K562 (cell line): ENCODE measurements at places on chromosomes 12 and 14. TPM values are rescaled to one million over a fixed set of nuclear protein-coding genes. Genes with fewer than 3 reads are reported as not detected.
A peak's percentile ranks its signal among the peaks of the same experiment; 100 is the strongest.

- no peak for DNase-seq
- peaks cover 24% of the 10 kb centered on the region for H3K36me3 ChIP-seq
- H3K27me3 ChIP-seq, result no peaks in the 10 kb centered on the region
- H3K4me1 ChIP-seq, result peaks cover 2% of the 10 kb centered on the region; the same call in 2 of the 3 replicates
Observed at GRCh38 chr14:49892301-49892635, 614 bp upstream of the ARF6 start.

DNA sequence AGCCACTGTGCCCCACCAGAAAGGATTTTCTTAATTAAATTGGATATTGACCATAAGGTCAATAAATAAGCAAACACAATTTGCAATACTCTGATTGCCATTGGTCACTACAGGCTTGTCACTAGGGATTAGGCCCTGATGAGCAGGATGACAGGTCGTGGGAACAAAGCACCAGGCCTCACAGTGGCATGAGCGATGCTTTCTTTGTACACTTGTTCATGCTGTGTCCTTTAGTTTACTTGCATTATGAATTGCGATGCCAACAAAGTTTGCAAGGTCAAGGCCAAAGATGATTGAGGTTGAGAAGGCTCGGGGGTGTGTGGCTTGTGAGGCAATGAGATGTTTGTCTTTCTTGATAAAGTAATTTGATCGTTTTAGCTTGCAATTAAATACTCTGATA lies 136.0 kb downstream of the TTC8 start:
- no peaks in the 10 kb centered on the region for H3K36me3 ChIP-seq
- DNase-seq, result no peak
- H3K27me3 ChIP-seq, result no peaks in the 10 kb centered on the region
- H3K4me1 ChIP-seq, result no peaks in the 10 kb centered on the region

DNA sequence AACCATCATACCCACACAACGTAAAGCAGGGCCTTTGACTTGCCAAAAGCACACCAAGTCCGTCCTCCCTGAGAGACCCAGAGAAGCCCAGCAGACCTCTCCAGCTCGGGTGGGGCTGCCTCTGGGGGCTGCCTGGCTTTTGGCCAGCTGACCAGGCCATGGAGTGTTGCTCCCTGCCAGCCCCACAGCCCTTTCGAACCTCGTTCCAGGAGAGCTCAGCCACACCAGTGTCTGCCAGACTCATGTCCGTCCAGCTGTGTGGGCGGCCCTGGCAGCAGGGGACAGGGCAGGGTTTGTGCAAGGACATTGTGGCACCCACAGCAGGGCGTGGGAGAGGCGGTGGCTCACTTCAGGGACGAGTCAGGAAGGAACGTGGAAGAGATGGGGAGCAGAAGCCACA lies 22.6 kb upstream of the IRF2BPL start:
- DNase-seq, result no peak
- no peaks in the 10 kb centered on the region for H3K27me3 ChIP-seq
- no peak overlapping the region for H3K4me3 ChIP-seq
- H3K36me3 ChIP-seq, result no peaks in the 10 kb centered on the region
- no peak overlapping the region for H3K27ac ChIP-seq

- no peaks in the 10 kb centered on the region for H3K36me3 ChIP-seq
- H3K27ac ChIP-seq, result peak overlapping the region; percentile 11; the same call in 1 of the 3 replicates
- peaks cover 7% of the 10 kb centered on the region; the same call in 1 of the 2 replicates for H3K27me3 ChIP-seq
- H3K4me3 ChIP-seq, result peak overlapping the region; percentile 31
- no peaks in the 10 kb centered on the region for H3K4me1 ChIP-seq
Observed at GRCh38 chr14:58646479-58646878, 8.7 kb downstream of the DACT1 start.

DNA sequence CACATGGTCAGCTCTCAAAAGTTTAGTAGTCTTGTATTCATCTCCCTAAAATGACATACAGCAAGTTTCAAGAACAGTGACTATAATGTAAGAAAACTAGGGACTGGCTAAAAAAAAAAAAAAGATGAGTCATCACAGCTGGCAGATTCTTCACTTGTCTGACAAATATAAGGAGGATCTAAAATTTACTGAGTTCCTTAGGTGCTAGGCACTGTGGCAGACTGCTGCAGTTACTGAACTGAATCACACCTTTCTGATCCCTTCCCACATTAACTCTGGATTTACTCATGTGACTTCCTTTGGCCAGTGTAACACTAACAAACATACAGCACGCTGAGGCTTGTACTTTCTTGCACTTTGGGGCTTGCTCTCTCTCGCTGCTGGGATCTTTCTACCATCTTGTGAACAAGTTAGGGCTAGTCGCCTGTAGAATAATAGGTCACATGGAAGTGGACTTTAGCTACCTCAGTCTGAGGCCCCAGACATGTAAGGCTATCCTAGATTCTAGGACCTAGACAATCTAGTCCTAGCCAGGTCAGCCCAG lies 32.1 kb downstream of the BAZ1A start:
- H3K4me1 ChIP-seq, result peaks cover 9% of the 10 kb centered on the region
- H3K4me3 ChIP-seq, result no peak overlapping the region
- peak overlapping the region; percentile 71 for H3K27ac ChIP-seq
- H3K27me3 ChIP-seq, result no peaks in the 10 kb centered on the region

LRRC10 gene
- total RNA-seq, result not detected in 2 replicates

RILPL2 gene
- 3.8 and 4.8 TPM in 2 replicates for total RNA-seq

- H3K4me3 ChIP-seq, result no peak overlapping the region
- DNase-seq, result no peak
- H3K27ac ChIP-seq, result no peak overlapping the region
- H3K36me3 ChIP-seq, result no peaks in the 10 kb centered on the region
- H3K4me1 ChIP-seq, result no peaks in the 10 kb centered on the region
- no peaks in the 10 kb centered on the region for H3K27me3 ChIP-seq
Observed at GRCh38 chr12:42652048-42652447, 62.5 kb upstream of the PRICKLE1 start.

DNA sequence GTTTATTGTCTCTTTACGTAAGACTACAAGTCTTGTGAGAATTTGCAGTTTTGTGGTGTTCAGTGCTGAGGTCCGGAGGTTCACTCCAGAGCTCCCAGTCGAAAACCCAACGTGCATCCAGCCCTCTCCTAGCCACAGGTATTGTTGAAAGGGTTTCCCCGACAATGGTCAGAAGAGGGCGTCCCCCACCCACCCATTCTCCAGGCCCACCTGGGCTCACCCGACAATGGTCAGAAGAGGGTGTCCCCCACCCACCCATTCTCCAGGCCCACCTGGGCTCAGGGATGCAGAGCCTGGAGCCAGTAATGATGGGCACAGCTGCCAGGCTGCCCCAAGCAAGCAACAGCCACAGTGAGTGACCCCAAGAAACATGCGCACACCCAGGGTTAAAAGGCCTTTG lies 126.8 kb upstream of the EVL start:
- no peak for DNase-seq
- no peak overlapping the region for H3K4me3 ChIP-seq
- H3K36me3 ChIP-seq, result no peaks in the 10 kb centered on the region
- H3K4me1 ChIP-seq, result peaks cover 6% of the 10 kb centered on the region
- H3K27ac ChIP-seq, result no peak overlapping the region

DNA sequence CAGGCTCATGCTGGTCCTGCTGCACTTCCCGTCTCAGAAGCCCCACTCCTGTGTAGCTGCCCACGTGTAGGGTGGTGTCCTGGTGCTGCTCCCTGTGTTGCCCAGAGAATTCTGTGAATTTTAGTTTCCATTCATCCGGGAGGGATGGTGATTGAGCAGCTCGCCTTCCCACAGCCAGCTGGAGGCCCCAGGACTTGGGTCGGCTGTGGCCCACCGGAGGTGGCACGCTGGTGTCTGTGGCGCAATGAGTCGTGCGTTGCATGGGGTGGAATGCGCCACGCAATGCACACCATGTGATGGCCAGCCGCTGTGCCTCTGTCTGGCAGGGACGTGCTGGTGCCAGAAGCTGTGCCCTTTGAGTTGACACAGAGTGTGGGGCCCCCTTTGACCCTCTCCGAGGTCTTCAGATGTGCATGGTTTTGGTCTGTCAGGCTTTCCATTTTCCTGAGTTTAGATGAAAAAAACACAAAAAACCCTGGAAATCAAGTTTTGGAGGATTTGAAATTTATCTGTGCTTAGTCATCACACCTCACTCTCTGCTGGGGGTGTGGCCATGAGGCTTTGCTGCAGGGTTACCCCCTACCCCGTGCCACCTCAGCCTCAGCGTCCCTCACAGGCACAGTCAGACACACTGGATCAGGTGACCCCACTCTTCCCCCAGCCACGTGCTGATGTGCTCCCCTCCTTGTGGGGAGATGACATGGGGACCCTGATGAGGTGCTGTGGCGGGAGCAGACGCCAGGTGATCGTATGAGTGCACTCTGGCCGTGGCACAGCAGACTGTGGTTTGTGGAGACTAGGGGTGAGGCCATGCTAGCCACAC lies 64.6 kb downstream of the EP400 start:
- H3K4me1 ChIP-seq, result peaks cover 4% of the 10 kb centered on the region; the same call in 1 of the 2 replicates
- H3K4me3 ChIP-seq, result no peak overlapping the region
- no peak overlapping the region for H3K27ac ChIP-seq
- no peak for DNase-seq
- no peaks in the 10 kb centered on the region for H3K27me3 ChIP-seq

PRIMA1 gene
- total RNA-seq, result not detected in 2 replicates

DNA sequence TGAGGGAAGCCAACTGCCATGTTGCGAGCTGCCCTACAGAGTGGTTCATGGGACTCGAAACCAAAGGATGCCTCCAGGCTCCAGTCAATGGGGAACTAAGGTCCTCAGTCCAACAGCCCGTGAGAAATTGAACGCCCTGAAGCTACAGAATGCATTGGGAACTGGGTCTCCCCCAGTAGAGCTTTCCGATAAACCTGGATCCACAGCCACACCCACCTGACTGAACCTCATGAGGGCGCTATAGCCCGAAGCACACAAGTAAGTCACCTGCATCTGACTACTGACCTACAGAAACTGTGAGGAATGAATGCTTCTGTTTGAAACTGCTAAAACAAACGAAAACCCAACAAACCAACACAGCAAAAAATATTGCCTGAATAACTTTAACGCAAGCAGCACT lies 1297.7 kb downstream of the AACS start:
- H3K4me3 ChIP-seq, result no peak overlapping the region
- no peaks in the 10 kb centered on the region for H3K4me1 ChIP-seq

- DNase-seq, result no peak
- H3K4me1 ChIP-seq, result no peaks in the 10 kb centered on the region
- H3K36me3 ChIP-seq, result no peaks in the 10 kb centered on the region
- no peak overlapping the region for H3K4me3 ChIP-seq
- H3K27me3 ChIP-seq, result no peaks in the 10 kb centered on the region
Observed at GRCh38 chr14:39957290-39957689, 525.1 kb upstream of the FBXO33 start.

GRCh38 chr12:52228931-52229330 lies 4.1 kb upstream of the KRT7 start:
- H3K27me3 ChIP-seq, result no peaks in the 10 kb centered on the region; the same call in 1 of the 3 replicates
- no peaks in the 10 kb centered on the region for H3K4me1 ChIP-seq
- no peak overlapping the region for H3K4me3 ChIP-seq
- no peaks in the 10 kb centered on the region for H3K36me3 ChIP-seq
- DNase-seq, result no peak

GRCh38 chr14:37862263-37862662 lies 266.8 kb downstream of the TTC6 start:
- no peak overlapping the region for H3K27ac ChIP-seq
- H3K4me3 ChIP-seq, result no peak overlapping the region
- H3K27me3 ChIP-seq, result no peaks in the 10 kb centered on the region
- no peak for DNase-seq

DNA sequence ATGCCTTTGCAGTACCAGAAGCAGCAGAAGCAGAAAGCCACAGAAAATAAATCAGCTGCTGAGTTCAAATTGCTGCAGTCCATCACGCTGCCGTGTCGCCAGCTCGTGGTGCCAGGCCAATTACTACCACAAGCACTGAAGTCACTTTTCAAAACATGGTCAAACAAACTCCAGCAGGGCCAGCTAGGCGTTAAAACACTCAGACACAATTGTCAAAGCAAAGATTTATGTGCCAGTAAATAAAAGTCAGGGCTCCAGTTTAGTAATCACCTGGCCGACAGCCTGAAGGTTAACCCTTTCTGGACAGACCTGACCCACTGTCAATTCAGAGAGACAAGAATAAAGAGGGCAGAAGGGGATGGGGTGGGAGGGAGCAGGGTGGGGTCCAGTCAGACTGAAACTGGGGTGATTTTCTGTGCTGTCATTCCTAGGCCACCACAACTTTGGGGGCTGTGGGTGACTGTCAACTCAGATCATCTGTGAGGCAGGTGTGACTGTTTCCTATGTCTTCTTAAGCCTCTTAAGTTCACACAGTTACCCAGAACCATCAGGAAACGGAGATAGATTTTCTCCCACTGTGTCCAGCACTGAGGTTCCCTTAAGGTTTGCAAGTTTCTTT lies 109.8 kb upstream of the FUT8 start:
- no peak overlapping the region for H3K27ac ChIP-seq
- DNase-seq, result no peak
- no peaks in the 10 kb centered on the region for H3K36me3 ChIP-seq

DNA sequence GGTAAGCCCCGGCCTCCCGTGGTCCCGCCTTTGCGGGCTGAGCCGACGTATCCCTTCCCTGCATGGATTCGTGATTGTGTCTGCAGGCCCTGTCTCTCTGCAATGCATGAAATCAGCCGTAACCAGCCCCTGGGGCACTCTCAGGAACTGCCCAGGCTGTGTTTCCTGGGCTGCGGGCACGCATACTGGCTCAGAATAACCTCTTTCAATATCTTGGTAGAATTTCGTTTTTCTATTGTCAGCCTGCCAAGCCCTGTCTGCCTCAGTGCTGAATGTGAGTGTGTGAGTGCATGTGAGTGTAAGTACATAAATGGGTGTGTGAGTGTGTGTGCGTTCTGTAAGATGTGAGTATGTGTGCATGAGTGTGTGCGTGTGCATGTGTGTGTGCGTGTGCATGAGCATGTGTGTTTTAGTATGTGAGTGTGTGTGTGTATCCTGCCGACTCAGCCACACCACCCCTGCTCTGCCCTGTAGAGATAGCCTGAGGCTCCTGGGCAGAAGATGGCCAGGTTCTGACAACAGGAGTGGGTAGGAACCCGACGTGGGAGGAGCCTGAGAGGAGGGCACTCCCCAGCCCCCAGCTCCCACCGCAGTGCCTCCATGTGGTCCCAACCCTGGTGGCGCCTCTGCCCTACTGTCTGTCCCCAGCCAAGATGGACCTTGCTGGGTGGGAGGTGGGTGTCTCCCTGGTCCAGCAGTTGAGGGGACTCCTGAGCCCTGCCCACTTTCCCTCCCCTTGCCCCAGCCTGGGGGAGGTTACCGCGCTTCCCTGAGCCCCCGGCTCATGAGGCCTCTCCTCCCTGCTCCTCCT lies 268.8 kb downstream of the ADGRD1 start:
- no peak overlapping the region for H3K4me3 ChIP-seq
- no peaks in the 10 kb centered on the region for H3K36me3 ChIP-seq
- no peak overlapping the region for H3K27ac ChIP-seq
- H3K4me1 ChIP-seq, result peaks cover 63% of the 10 kb centered on the region
- no peaks in the 10 kb centered on the region for H3K27me3 ChIP-seq

- DNase-seq, result no peak
- 0 out of 3 replicates have a peak, but pooled peaks cover 2% of the 10 kb centered on the region for H3K27me3 ChIP-seq
- no peaks in the 10 kb centered on the region for H3K36me3 ChIP-seq
- no peaks in the 10 kb centered on the region; the same call in 2 of the 3 replicates for H3K4me1 ChIP-seq
- H3K4me3 ChIP-seq, result no peak overlapping the region
Observed at GRCh38 chr14:34107441-34107840, 156.6 kb upstream of the EGLN3 start.

DNA sequence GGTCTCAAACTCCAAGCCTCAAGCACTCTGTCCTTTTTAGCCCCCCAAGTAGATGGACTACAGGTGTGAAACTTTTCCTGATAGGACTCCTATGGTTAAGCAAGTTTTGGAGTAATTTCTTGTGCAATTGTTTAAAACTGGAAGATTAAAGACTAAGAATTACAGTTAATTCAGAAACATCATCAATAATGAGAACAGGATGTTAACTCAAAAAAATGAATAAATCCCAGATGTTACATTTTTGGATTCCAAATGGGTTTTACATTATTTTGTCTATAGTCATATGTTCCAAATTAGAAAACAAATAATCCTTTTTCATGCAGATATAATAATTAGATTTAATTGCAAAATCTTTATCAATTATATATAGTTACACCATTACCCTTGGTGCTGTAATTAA lies 24.4 kb upstream of the KITLG start:
- no peak overlapping the region for H3K4me3 ChIP-seq
- no peak for DNase-seq
- H3K27ac ChIP-seq, result no peak overlapping the region
- H3K36me3 ChIP-seq, result no peaks in the 10 kb centered on the region

MDGA2 gene
- total RNA-seq, result not detected in 2 replicates
